ENCODE measurements at places on chromosomes 13 and 19. TPM values are rescaled to one million over a fixed set of nuclear protein-coding genes. Genes with fewer than 3 reads are reported as not detected.

Gene SBSN
- total RNA-seq: not detected

Gene MISP
- 0.18 TPM for total RNA-seq

Gene SYCN
- not detected for total RNA-seq

Gene ZNF418
- total RNA-seq: 39.0 TPM

Gene LGALS14
- total RNA-seq: not detected

Gene CASP14
- not detected for total RNA-seq

Gene C1QTNF9
- not detected for total RNA-seq

Gene LRRC25
- 1.00 TPM for total RNA-seq

Gene FUT3
- total RNA-seq: 0.09 TPM

Gene ZNF888
- total RNA-seq: 3.4 TPM

Gene TPRX2
- total RNA-seq: not detected

Gene S1PR4
- not detected for total RNA-seq

Gene APLP1
- total RNA-seq: 97.6 TPM

Gene KLHL1
- total RNA-seq: 23.2 TPM

Gene STOML3
- 0.36 TPM for total RNA-seq

Gene LYL1
- 3.1 TPM for total RNA-seq

Gene ZNF470
- total RNA-seq: 18.2 TPM

Gene ZNF579
- 3.9 TPM for total RNA-seq

Gene FXYD5
- total RNA-seq: 1.00 TPM

Gene FGF21
- total RNA-seq: not detected

Gene SPPL2B
- total RNA-seq: 47.3 TPM
